ENCODE measurements at places on chromosomes 3 and 15.

DNA sequence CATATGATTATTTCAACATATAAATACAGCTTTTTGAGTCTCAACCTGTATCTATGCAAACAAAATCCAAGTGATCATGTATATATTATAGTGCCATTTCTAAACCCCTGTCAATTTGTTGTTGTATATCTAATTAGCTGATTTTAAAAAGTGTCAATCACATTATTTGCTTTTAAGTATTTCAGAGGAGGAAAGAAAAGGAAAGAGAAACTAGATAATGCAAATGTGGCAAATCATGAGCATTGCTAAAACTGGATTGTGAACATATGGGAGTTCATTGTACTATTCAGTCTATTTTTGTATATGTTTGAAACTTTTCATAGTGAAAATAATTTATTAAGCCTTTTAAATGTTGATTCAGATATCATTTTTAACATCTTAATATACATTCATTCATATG, 190.7 kb downstream of the ZIC4 start:
- no peak for DNase-seq

DNA sequence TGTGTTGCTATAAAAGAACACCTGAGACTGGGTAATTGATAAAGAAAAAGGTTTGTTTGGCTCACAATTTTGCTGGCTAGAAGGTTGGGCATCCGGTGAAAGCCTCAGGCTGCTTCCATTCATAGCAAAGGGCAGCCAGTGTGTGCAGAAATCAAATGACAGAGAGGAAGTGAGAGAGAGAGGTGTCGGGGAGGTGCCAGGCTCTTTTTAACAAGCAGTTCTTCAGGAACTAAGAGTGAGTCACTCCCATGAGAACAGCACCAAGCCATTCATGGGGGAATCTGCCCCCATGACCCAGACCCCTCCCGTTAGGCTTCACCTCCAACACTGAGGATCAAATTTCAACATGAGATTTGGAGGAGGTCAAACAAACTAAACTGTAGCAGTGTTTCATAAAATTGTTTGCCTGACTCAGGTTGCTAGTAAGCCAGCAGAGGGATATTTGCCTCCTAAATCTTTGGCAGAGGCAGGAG, 4.5 kb upstream of the PARP15 start:
- DNase-seq: no peak

- DNase-seq: no peak
Observed at GRCh38 chr3:29137601-29138000, 143.3 kb upstream of the RBMS3 start.

- DNase-seq: no peak
Observed at GRCh38 chr15:43285609-43286037, 18.9 kb upstream of the TGM5 start.

GRCh38 chr3:102478160-102478559, 43.3 kb downstream of the ZPLD1 start:
- no peak for DNase-seq

DNA sequence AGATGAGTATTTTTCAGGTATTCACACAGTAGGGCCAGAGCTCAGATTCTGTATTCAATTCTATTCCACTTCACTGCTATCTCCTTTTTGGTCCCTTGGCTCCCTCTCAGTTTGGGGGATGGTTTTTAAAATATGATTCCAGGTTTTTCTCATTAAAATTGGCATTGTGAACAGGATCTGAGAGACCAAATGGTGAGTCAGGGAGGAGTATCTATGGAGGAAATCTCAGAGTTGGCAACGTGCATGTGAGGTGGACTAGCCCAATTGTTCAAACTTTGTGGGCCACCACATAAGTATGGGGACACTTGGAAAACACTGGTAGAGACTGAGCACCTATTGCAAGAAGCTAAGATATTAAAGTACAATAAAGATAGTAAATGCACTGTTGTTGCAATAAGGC, 53.9 kb upstream of the TTC14 start:
- no peak for DNase-seq

GRCh38 chr3:123385981-123386380, 62.9 kb downstream of the ADCY5 start:
- no peak for DNase-seq

GRCh38 chr3:188183452-188183851, 29.5 kb downstream of the LPP start:
- DNase-seq: no peak

DNA sequence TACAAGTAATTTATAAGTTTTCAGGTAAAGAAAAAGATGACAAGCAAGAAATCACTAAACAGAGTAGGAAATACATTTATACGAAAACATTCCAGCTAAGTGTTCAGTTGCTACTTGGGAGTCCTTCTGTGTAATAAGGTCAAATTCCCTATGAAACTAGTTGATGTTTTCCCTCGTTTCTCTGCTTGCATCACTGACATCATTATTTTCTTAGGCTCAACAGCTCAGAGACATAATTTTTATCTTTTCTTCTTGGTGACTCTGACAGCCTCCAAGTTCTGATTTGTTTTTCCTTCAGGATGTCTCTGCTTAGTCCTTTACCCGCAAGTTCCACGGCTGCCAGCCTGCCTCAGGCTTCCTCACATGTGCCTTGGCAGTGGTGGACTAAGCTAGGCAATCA, 173.6 kb downstream of the P3H2 start:
- DNase-seq: no peak

- DNase-seq: no peak
Observed at GRCh38 chr15:58584789-58585461, 153.1 kb downstream of the LIPC start.

DNA sequence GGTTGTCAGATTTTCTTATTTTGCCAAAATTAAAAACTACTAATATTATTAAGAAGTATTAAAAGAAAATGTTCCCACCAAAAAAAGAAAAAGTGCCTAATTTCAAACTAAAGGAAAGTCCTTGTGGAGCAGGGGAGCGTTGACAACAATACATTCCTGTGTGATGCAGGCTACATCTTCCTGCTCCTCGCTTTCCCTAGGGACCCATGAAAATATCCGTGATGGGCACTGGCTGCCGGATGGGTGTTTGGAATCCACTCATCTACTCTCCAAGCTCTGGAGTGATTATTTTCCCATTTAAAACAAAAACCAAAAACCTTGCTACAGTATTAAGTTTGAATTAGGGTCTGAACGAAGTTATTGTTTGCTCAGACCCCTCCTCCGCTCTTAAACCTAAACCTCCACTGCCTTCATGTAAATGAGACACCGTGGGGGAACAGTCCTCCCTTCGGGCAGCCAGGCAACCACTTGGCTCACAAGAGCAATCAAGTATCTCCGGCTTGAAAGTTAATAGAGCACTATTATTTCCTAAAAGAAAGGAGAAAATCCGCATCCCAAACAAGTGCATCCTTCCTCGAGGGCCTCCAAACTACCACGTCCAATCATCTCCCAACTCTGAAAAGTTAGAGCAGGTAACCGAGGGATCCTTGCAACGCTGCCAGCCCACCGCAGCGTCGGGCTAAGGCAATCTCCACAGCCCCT, 1.5 kb downstream of the ITGB5 start:
- no peak for DNase-seq

DNA sequence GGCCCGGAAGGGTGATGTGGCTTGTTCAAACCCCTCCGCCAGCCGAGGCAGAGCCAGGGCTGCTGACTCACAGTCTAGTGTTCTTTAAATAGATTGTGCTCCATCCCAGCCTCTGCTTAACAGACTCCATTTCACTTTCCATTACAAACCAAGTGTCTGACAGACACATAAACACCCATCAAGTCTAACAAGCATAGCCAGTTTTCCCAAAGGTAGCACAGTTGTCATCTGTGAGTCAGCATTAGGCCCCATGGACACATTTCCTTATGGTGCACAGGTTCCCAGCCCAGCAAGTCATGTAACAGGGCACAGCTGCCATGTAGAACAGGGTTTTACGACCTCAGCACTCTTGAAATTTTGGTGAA, 109.9 kb upstream of the RAP2B start:
- no peak for DNase-seq

GRCh38 chr3:72725229-72725628, 123.0 kb downstream of the SHQ1 start:
- DNase-seq: no peak

Data from stimulated activated CD8-positive, alpha-beta memory T cell treated with anti-CD3 and anti-CD28 coated beads, Interleukin-12 subunit alpha, Interleukin-12 subunit beta, amount 100 ng/mL, for 4 hours (primary cell).